Forelimb muscle (tissue), 1 donor: ENCODE measurements at places on chromosomes 7 and 10. TPM values are rescaled to one million over a fixed set of nuclear protein-coding genes. Genes with fewer than 3 reads are reported as not detected.

The BMI1 gene
- polyA plus RNA-seq: 53.3 TPM

DNA sequence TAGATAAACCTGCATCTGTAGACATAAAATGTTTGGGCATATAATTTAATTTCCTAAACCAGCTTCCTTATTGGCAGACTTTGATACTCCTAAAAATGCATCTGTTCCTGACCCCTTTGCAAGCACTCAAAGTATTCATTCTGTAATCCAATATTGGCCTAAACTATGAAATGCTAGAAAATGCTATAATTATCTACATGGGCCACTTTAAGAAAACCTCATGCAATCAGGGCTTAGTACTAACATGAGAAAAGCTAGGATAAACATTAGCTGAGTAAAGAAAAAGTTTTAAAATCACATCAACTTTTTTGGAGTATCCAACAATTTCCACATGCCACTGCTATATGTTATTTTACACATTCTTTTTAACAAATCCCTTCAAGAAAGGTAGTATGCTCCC lies 57.2 kb downstream of the PARD3 start:
- no peak for DNase-seq

GRCh38 chr7:96329241-96329640 lies 7.3 kb upstream of the SLC25A13 start:
- DNase-seq: no peak

DNA sequence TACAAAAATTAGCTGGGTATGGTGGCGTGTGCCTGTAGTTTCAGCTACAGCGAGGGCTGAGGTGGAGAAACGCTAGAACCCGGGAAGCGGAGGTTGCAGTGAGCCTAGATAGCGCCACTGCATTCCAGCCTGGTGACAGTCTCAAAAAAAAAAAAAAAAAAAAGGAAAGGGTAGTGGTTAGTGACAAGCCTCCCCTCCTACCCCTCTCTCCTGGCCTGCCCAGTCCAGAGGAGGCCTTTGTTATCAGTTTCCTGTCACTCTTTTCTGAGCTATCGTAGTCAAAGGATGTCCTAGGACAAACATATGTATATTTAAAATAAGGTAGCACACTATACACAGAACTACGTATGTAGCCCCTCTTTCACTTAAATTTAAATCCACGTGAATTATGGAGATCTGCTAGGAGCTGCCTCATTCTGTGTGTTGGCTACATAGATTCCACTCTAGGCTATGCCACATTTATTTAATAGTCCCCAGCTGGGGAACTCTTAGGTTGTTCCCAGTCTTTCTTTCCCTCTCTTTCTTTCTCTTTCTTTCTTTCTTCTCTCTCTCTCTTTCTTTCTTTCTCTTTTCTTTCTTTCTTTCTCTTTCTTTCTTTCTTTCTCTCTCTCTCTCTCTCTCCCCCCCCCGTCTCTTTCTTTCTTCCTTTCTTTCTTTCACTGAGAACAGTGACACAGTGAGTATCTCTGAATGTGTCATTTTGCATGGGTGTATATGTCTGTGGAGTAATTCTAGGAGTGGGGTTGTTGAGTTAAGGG lies 3.9 kb downstream of the TSPAN15 start:
- DNase-seq: no peak

The SMARCD3 gene
- 169 TPM for polyA plus RNA-seq

The OPALIN gene
- not detected for polyA plus RNA-seq

DNA sequence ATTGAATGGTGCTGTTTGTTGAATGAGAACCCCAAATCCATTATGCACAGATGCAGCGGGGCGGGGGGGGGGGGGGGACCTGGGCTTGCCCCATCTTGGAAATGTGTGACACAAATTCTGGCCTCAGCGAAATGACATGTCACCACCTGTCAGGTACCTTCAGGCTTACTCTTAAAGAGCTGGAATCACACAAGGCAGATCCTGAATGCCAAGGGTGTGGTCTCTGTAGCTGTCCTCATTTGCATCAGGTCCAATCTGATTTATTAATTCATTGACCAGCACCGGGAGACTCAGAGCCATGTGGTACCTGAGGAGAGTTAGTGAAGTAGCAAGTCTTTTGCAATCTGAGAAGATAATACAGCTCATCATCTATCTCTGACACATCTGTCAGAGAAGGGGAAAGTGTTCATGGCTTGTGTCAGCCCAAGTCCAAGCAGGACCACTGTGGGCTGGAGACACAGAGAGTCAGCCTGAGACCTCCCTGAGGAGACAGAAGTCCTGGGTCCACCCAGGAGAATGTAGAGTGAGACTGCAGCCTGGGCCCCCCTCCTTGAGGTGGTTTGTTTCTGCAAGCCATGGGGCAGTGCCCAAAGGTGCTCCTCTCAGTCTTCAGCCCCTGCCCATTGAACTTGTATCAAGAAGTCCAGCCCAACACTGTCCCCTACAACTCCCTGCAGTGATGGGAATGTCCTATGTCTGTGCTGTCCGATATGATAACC lies 46.7 kb downstream of the ADCYAP1R1 start:
- DNase-seq: no peak

DNA sequence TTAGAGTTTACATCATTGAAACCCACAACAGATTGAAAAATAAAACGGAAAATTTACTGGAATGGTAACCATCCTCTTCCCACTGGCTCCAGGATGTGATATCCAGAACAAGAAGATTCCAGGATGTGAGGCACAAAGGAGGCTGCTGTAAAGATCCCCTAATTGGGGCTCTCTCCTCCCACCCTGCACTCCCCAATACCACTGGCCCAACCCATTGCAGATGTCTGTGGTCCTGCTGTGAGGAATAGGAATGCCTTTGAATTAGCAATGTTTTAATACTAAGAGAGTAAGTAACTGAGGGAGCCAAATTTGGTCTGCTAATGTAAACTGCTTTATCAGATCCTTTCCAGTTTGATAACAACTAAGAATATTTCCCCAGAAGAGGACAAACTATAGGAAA lies 225.9 kb upstream of the INHBA start:
- DNase-seq: no peak

GRCh38 chr7:64656489-64656888 lies 9.4 kb upstream of the ZNF107 start:
- DNase-seq: no peak

The HTR5A gene
- polyA plus RNA-seq: not detected

GRCh38 chr7:83161186-83161585 lies 1.5 kb downstream of the PCLO start:
- DNase-seq: no peak

DNA sequence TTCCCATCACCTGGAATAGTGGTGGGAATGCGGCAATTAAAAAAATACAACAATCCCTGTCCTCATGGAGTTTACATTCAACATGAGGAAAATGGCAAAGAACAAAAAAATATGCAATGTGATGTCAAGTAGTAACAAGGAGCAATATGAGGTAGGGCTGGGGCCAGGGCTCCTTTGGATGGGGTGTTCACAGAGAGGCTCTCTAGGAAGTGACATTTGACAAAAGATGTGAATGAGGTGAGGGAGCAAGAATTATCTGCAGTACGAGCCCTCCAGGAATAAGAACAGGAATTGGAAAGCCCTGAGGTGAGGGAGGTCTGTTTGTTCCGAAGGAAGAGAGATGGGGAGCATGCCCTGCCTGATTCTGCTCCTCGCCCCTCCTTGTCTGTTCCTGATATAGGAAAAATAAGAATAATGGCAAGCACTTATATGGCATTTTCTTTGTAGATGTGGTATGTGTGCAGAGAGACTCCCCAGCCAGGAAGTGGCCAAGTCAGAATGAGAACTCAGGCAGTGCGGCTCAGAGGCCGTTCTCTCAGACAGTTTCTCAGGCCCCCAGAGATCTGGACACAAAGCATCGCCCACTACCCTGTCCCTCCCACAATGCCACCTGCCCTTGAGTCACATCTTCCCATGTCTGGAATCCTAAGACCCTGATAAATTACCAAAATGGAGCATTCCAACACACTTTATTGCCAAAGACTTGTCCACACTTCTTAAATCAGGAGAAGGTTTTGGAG lies 105.6 kb downstream of the APBB1IP start:
- DNase-seq: no peak

- DNase-seq: no peak
Measured at GRCh38 chr10:93462371-93462770, 19.8 kb downstream of the MYOF start.
